Activated gamma-delta T cell treated with anti-CD3 and anti-CD28 coated beads, Interleukin-2, amount 50 U/mL, for 16 hours (primary cell): ENCODE measurements at places on chromosomes 5 and 9.

DNA sequence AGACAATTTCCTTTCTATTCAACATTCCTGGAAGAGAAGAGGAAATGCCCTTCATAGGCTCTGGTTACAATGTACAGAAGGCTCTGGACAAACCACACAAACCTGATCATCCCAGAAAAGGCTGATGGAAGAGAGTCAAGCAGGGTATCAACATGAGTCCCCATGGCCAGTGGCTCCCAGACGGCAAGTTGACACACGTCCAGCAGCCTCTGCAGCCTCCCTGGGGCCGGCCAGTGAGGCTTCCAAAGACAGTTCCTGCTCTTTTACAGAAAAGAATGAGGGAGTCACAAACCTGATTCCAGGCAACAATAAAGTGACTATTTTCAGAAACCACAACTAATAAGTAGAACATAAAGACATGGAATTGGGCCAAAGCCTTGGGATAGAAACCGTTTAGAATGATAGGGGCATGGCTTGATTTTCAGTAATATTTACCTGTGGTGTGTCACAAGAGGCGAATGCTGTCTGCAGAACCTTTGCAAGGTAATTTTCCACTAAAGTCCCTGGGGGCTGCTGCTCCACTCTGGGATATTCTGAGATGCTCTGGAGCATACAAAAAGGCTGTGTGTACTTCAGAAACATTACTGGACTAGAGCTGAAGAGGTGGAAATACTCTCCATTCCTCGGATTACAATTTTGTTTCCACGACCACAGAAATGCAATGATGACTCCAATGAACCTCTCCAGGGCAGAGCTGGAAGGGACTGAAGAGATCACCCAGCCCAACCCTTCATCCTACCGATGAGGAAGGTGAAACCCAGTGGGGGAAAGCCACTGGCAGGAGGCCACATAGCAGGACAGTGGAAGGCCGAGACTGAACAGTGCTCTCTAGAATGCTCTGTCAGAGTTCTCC, 10.4 kb downstream of the MED27 start:
- no peak for DNase-seq

DNA sequence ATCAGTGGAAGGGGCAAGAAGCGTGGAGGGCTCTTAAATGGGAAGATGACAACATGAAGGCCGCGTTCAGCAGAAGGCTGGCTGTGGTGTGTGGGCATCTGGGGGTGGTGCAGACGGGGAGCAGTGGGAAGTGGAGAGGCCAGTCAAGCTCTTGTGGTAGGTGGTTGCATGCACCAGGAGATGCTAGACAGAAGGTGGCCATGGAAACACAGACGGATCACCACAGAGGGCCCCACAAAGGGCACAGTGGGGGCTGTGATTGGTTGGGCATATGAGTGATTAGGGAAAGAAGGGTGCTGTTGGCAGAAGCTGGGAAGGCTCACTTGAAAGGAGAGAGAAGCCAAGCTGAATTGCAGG, 14.7 kb downstream of the MTMR12 start:
- no peak for DNase-seq

DNA sequence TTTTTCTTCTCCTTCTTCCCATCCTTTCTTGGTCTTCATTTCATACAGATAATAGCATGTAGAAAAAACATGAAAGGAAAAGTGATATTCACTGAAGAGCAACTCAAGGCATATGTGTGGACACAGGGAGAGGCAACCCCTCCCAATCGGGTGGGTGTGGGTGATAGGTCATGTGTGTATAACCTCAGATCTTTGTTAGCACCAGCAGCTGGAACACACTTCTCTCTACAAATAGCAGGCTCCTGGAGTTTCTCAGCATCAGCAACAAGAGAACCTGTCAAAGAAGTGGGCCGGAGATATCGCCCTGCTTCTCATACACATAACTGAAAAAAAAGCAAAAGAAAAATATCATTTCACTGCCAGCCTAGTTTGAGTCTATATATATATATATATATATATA, 426.4 kb downstream of the DTWD2 start:
- DNase-seq, result no peak

DNA sequence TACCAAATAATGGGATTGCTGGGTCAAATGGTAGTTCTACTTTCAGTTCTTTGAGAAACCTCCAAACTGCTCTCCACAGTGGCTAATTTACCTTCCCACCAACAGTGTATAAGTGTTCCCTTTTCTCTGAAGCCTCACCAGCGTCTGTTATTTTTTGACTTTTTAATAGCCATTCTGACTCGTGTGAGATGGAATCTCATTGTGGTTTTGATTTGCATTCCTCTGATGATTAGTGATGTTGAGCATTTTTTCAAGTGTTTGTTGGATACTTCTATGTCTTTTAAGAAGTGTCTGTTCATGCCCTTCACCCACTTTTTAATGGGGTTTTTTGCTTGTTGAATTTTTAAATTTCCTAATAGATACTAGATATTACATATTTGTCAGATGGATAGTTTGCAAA, 28.4 kb upstream of the SUSD1 start:
- DNase-seq, result no peak

- DNase-seq, result no peak
Observed at GRCh38 chr9:109307380-109308240, 13.2 kb downstream of the EPB41L4B start.

DNA sequence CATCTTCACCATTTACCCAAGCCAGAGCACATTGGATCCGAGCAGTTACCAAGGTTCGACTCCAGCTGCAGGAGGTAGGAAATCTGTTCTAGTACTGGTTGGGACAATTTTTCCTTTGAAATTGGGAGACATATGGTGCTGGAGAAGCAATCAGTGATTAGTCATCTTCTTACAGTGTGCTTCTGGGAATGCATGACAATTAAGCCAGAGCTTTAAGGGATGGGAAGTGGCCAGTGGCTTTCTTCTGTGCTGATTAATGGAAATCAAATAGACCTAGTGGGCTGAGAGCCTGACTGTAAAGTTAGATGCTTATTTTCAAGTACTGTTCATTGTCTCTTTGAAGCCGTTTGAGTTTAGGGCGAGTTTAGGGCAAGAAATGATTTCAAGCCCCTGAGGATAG, 152.1 kb downstream of the UNC13B start:
- DNase-seq, result no peak

GRCh38 chr5:154286557-154286956, 96.0 kb downstream of the GALNT10 start:
- DNase-seq, result no peak

DNA sequence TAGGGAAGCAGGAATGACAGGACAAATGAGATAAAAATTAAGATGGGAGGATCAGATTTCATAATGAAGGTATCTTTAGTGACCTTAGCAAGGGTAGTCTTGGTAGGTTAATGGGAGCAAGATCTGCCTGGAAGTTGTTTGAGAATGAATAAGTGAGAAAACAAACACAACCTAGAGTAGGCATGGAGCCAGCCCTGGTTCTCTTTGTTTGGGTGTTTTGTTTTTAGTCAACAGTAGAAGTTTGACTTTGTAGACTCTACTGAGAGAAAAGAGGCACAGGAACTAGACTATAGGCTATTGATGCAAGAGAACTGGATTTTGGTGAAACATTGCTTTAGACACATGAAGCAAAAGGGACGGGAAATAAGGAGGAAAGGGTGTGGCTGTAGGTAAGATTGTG, 40.3 kb downstream of the KCNN2 start:
- DNase-seq, result no peak
